ENCODE measurements at places on chromosomes 6 and 20. TPM values are rescaled to one million over a fixed set of nuclear protein-coding genes. Genes with fewer than 3 reads are reported as not detected.

Gene HLA-DRA
- total RNA-seq = 1,165 TPM

Gene GMPR
- total RNA-seq = 6.2 TPM

Gene HUS1B
- 4.5 TPM for total RNA-seq

Gene SRMS
- not detected for total RNA-seq

Gene NOL4L
- total RNA-seq = 26.2 TPM

Gene WFDC10B
- not detected for total RNA-seq

Gene SLC23A2
- total RNA-seq = 20.9 TPM

Gene TDRD6
- not detected for total RNA-seq

Gene ACAT2
- total RNA-seq = 10.5 TPM

Gene GPSM3
- total RNA-seq = 131 TPM

Gene LPA
- not detected for total RNA-seq

Gene CDH22
- not detected for total RNA-seq

Gene PXDC1
- total RNA-seq = 1.6 TPM

Gene SF3B5
- 86.1 TPM for total RNA-seq
